ENCODE measurements at places on chromosomes 2 and 18. TPM values are rescaled to one million over a fixed set of nuclear protein-coding genes. Genes with fewer than 3 reads are reported as not detected.

Gene IL1A
- 0.53 TPM for total RNA-seq

Gene SRSF7
- total RNA-seq = 57.0 TPM

Gene CERKL
- total RNA-seq = not detected

Gene SCN3A
- 0.57 TPM for total RNA-seq

Gene BMP10
- total RNA-seq = not detected

Gene TNFAIP6
- not detected for total RNA-seq

Gene TXNDC2
- total RNA-seq = not detected

Gene PROM2
- total RNA-seq = 184 TPM

Gene TMEM198
- 0.76 TPM for total RNA-seq

Gene MSTN
- total RNA-seq = 0.13 TPM

Gene C2orf78
- total RNA-seq = not detected

Gene ASTL
- 0.53 TPM for total RNA-seq

Gene ADD2
- 1.8 TPM for total RNA-seq

Gene BCL2
- 17.4 TPM for total RNA-seq

Gene CNTNAP5
- not detected for total RNA-seq

Gene PJVK
- total RNA-seq = not detected

Gene FAP
- total RNA-seq = 3.0 TPM

Gene TMEM178A
- total RNA-seq = not detected

Gene SRD5A2
- total RNA-seq = 0.19 TPM

Gene CHRNG
- not detected for total RNA-seq

Gene KANSL3
- total RNA-seq = 18.2 TPM

Gene TBR1
- total RNA-seq = not detected

Gene FEV
- total RNA-seq = not detected

Gene FAM124B
- 0.44 TPM for total RNA-seq

Gene MERTK
- 1.8 TPM for total RNA-seq

Gene IGFBP2
- 159 TPM for total RNA-seq

Gene UGT1A10
- 45.0 TPM for total RNA-seq

Gene ERCC3
- total RNA-seq = 24.8 TPM

Gene TANC1
- total RNA-seq = 29.4 TPM

Gene DCC
- total RNA-seq = 0.06 TPM

Gene DNAJC10
- total RNA-seq = 26.0 TPM

Gene AGAP1
- total RNA-seq = 7.2 TPM

Gene DPP4
- not detected for total RNA-seq

Gene CD226
- total RNA-seq = 1.9 TPM

Gene C2orf72
- not detected for total RNA-seq

Gene UGT1A1
- total RNA-seq = 2.3 TPM

Gene C2orf66
- total RNA-seq = 0.18 TPM

Gene ATG9A
- total RNA-seq = 43.7 TPM

Gene RASGRP3
- total RNA-seq = 10.2 TPM

Gene ACADL
- total RNA-seq = 0.56 TPM

Gene HOXD12
- total RNA-seq = not detected

Gene NAT8
- not detected for total RNA-seq

Gene INPP5D
- 16.0 TPM for total RNA-seq

Gene CHST9
- 0.53 TPM for total RNA-seq

Gene CRACDL
- 10.6 TPM for total RNA-seq

Gene IL1B
- total RNA-seq = 16.5 TPM

Gene NEU2
- total RNA-seq = not detected
